ENCODE measurements at places on chromosomes 13 and 19.

DNA sequence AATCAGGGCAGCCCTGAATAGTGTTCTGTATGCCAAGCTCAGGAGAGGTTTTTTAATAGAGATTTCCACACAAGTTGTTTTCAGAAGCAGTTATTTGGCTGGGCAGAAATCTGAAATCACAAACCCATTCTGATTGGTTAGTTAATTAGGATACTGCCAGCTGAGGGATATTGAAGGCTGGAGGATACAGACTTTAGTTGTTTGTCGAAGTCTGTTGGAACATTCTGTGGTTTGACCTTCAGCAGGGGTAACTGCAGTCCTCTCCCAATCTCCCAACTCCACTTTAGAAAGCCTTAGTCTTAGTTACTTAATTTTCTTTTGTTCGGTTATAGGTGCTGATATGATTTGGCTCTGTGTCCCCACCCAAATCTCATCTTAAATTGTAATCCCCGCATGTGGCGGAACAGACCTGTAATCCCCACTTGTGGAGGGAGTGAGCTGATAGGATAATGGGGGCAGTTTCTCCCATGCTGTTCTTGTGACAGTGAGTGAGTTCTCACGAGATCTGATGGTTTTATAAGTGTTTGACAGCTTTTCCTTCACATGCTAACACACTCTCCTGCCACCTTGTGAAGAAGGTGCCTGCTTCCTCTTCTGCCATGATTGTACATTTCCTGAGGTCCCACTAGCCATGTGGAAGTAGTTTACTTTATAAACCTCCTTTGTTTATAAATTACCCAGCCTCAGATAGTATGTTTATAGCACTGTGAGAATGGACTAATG, 169.2 kb downstream of the GPC5 start:
- no peak for DNase-seq

DNA sequence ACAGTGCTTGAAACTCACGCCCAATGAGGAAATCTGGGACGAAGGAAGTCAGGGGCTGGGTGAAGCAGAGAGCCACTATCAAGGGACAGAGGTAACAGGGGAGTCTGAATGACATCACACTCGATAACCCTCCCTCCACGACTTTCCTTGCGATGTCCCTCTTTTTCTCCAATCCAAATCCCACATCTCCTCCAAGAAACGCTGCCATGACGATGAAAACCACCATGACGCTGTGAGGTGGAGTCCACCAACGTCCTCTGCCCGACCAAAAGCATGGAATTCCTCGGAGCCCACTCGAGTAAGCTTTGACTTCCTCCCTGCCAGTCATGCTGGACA, 967 bp downstream of the REXO1 start:
- DNase-seq, result no peak

GRCh38 chr13:74329962-74330361, 195.8 kb upstream of the KLF12 start:
- no peak for DNase-seq

DNA sequence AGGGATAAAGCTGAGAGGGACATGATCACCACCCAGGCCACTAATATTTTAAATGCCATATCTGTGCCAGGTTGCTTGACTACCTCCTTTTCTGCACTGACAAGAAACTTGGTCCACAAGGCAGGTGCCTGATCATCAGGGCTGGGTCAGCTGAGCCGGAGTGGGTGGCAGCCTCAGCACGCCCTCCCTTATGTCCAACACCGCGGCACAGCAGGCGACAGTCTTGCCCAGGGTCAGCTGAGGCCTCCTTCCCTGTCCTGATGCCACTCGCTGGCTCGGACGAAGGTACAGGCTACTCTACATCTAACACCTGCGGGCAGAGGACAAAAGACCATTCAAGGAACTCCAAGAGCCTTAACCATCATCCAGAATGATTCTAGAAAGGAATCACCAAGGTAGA, 16.9 kb downstream of the ZC3H4 start:
- DNase-seq, result no peak

DNA sequence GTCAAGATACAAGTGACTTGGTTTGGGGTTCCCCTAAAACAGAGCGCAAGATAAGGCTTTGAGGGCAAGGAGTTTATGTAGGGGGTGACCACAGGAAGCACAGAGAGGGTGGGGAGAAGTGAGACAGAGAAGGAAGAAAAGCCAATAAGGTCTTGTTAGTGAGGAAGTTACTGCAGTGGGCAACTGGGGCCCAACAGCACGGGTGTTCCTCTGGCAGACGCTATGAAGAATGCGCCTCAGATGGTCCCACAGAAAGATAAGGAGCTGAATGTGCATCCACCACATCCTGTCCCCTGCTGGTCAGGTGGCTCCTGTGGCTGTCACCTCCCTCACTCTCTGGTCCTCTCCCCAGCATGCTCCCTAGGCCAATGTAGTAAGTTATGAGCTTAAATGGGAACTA, 333.5 kb downstream of the TSHZ3 start:
- DNase-seq, result no peak

- no peak for DNase-seq
These were observed 187.7 kb downstream of the SHISA2 start for GRCh38 chr13:25864116-25864515.

All from cortex of kidney (tissue), 1 donor.